Memory B cell (primary cell): ENCODE measurements at places on chromosomes 6 and 20.

DNA sequence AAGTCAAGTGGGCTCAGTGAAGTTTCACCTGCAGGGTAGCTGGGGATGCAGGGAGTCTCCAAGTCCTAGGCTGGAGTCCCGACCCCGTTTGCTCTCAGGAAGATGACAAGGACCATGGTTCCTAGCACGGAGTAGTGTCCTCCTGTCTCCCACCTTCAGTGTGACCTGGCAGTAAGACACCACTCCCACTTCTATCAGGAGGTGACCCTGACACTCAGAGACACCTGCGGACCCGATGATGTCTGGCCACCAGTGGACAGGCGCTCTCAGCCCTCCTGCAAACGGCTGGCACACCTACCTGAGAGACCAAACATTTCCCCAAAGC, 1.1 kb downstream of the SOD2 start:
- H3K27me3 ChIP-seq, result no peaks in the 10 kb centered on the region
- H3K4me1 ChIP-seq, result peaks cover 29% of the 10 kb centered on the region
- peak overlapping the region; percentile 92 for H3K4me3 ChIP-seq
- H3K27ac ChIP-seq, result peak overlapping the region; percentile 94
- H3K36me3 ChIP-seq, result peaks cover 14% of the 10 kb centered on the region

GRCh38 chr6:14944593-14944992, 301.3 kb upstream of the JARID2 start:
- no peaks in the 10 kb centered on the region for H3K27me3 ChIP-seq
- no peak overlapping the region for H3K4me3 ChIP-seq
- no peak overlapping the region for H3K27ac ChIP-seq
- no peak for DNase-seq
- H3K4me1 ChIP-seq, result peaks cover 10% of the 10 kb centered on the region

DNA sequence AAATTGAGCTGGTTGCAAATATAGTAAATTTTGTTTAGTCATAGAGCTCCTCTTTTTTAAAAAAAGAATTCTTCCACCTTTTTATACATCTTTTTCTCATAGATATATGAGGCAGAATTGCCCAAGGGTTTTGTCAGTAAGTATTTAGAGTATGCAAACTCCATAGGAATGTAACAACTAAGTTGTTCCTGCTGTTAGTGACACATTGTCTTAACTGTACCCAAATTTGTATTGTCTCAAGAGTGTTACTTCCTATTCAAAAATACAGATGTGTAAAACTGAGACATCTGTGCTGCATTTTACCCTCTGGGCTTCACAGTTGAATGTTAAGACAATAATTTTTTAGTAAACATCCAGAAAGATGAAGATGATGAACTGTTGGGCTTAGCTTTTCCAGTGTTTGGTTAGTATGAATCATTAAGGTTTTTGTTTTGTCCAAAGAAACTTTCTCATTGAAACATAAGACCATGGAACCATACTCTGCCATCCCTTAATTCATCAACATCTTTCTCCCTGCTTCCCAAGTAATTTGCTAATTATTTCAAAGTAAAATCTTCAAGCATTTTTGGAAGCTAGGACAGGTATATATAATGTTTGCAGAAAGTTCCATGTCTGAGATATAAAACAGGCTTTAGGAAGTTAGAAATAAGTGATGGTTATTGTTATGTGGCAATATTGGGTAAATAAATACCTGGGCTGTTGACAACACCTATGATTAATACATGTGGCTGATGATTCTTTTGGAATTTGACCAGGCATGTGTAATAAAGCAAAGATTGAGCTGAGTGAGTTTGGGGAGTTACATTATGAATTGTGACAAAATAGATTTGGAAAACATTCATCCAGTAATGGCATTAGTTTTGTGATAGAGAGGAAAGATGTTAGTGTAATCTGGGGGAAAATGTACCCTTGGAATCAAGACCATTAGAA, 11.2 kb downstream of the OGFRL1 start:
- H3K36me3 ChIP-seq, result peaks cover 32% of the 10 kb centered on the region
- H3K27me3 ChIP-seq, result no peaks in the 10 kb centered on the region
- H3K4me1 ChIP-seq, result peaks cover 2% of the 10 kb centered on the region
- no peak overlapping the region for H3K27ac ChIP-seq
- H3K4me3 ChIP-seq, result no peak overlapping the region
- no peak for DNase-seq

- no peaks in the 10 kb centered on the region for H3K27me3 ChIP-seq
- H3K4me3 ChIP-seq, result no peak overlapping the region
- DNase-seq, result no peak
Observed at GRCh38 chr6:6654599-6655575, 66.4 kb downstream of the LY86 start.

DNA sequence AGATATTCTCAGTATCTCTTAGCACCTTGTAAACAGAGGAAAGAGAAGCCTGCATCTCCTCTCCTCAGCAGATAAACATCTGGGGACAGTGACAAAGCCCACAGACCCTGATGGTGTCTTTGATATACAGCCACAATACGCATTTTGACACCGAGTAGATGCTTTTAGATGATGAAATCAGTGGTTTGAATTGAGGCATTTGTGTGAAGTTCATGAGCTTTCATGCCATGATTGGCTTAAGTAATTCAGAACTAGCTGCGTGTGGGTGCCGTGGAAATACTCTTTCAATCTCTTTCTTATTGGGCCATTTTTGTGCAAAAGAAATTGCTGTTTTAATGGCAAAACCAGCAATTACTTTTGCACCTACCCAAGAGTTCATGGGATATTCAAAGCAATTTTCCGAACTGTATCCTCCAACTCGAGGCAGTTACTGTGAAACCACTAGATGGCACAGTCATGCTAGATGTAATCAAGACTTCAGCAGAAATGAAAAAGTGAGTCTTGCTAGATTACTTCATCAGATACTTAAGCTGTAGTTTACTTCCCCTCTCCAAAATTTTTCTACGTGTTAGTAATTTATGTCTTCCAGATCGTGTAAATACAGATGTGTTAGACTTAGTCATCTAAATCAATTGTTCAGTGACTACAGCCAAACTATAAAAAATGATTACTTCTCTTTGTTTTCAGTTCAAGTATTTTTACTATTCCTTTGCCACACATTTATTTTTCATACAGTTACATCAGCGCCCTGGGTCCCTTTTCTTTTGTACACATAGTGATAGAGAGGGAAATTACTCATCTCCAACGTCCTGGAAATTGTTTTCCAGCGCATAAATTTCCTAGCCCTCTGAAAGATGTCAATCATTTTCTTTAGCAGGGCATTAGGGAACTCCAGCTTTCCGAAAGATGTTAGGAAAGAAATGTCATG, 49.4 kb downstream of the IYD start:
- H3K4me3 ChIP-seq, result peak overlapping the region; percentile 78
- peaks cover 4% of the 10 kb centered on the region for H3K27me3 ChIP-seq
- peaks cover 6% of the 10 kb centered on the region for H3K4me1 ChIP-seq
- peak overlapping the region; percentile 94 for H3K27ac ChIP-seq

GRCh38 chr6:105985098-105985815, 100.9 kb upstream of the PRDM1 start:
- DNase-seq, result no peak
- peaks cover 24% of the 10 kb centered on the region for H3K27me3 ChIP-seq
- no peak overlapping the region for H3K27ac ChIP-seq
- H3K4me3 ChIP-seq, result no peak overlapping the region
- H3K36me3 ChIP-seq, result peaks cover 3% of the 10 kb centered on the region

GRCh38 chr6:165768961-165769360, 105.9 kb upstream of the PDE10A start:
- no peaks in the 10 kb centered on the region for H3K4me1 ChIP-seq
- no peak for DNase-seq
- no peak overlapping the region for H3K4me3 ChIP-seq
- no peak overlapping the region for H3K27ac ChIP-seq
- no peaks in the 10 kb centered on the region for H3K36me3 ChIP-seq

DNA sequence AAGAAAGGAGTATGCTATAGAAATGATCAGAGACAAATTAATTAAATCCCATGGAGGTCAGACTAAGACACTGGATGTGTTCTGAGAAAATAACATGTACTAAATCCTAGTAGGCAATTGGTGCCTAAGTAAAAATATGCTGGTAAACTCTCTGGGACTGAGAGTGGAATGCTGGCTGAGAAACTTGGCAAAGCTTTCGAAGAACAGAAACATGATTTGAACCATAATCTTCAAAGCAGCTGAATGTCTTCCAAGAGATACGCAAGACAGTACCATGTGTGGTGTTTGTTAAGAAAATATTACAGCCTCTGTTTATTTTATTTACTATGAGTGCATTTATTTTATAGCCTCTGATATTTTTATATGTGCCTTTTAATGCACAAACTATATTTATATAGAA, 55.2 kb downstream of the EFHC1 start:
- H3K4me1 ChIP-seq, result peaks cover 5% of the 10 kb centered on the region
- no peaks in the 10 kb centered on the region for H3K27me3 ChIP-seq
- peaks cover 8% of the 10 kb centered on the region for H3K36me3 ChIP-seq
- H3K4me3 ChIP-seq, result no peak overlapping the region
- no peak for DNase-seq
- H3K27ac ChIP-seq, result no peak overlapping the region

DNA sequence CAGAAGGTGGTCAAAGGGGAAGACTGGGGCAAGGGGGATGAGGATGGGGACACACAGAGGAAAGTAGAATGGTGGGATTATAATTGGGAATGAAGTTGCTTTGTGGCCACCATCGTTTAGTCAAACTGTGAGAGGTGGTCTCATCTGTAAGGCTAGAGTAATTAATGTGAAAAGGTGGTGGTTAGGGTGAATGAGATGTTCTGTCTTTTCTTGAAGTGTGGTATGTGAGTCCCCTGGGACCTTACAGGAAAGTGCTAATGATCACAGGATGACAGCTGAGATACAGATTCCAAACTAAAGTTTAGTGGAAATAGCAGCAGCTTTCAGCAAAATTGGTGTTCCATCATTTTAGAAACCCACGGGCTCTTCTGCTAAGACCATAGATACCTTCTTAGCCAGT, 10.7 kb downstream of the ZFAND3 start:
- H3K4me1 ChIP-seq, result peaks cover 39% of the 10 kb centered on the region
- H3K27me3 ChIP-seq, result no peaks in the 10 kb centered on the region
- no peak for DNase-seq
- H3K4me3 ChIP-seq, result no peak overlapping the region
- no peak overlapping the region for H3K27ac ChIP-seq

DNA sequence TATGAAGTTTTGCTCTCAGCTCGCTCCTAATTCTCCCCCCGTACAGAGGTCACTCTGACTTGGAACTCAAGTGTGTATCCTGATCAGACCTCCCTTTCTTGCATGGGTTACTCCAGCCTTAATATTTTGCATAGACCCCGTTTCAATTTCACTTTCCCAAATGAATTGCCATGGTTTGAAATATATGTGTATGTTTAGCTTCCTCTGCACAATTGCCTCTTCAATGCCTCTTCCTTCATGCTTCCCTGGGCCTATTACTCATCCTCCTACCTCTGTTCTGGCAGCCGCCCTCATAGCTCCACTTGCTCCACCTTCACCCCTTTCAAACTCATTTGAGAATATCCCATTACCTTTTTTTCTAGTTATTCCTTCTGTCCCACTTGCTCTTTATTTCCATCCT, 90.0 kb upstream of the SAMD5 start:
- peaks cover 4% of the 10 kb centered on the region for H3K4me1 ChIP-seq
- DNase-seq, result no peak
- peaks cover 2% of the 10 kb centered on the region for H3K36me3 ChIP-seq
- no peak overlapping the region for H3K4me3 ChIP-seq

GRCh38 chr6:44249082-44249748, 2.3 kb downstream of the HSP90AB1 start:
- DNase-seq, result no peak
- H3K36me3 ChIP-seq, result peaks cover 34% of the 10 kb centered on the region
- peak overlapping the region; percentile 98 for H3K4me3 ChIP-seq
- no peaks in the 10 kb centered on the region for H3K27me3 ChIP-seq
- H3K4me1 ChIP-seq, result peaks cover 39% of the 10 kb centered on the region
- peak overlapping the region; percentile 58 for H3K27ac ChIP-seq

GRCh38 chr6:20279608-20280287, 67.5 kb upstream of the MBOAT1 start:
- peaks cover 21% of the 10 kb centered on the region for H3K27me3 ChIP-seq
- DNase-seq, result no peak
- H3K27ac ChIP-seq, result no peak overlapping the region
- no peaks in the 10 kb centered on the region for H3K36me3 ChIP-seq

DNA sequence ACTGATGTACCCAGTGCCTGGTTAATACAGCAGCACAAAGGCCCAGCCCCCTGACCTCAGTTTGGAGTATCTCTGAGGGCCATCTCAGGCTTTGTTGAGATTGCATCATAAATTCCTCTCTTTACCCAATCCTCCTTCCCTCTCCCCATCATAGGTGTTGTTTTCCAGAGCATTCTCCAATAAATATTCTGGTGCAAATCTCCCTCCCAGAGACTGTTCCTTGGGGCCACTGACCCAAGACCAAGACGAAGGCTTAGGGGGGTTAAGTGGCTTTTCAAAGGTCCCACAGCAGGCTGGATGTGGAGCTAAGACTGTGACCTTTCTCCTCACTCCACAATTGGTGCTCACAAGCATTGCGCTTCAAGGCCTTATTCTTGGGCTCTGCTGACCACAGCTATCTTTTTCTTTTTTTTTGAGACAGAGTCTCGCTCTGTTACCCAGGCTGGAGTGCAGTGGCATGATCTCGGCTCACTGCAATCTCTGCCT, 72.4 kb upstream of the ZMYND8 start:
- H3K27me3 ChIP-seq, result no peaks in the 10 kb centered on the region
- no peak overlapping the region for H3K4me3 ChIP-seq
- peaks cover 12% of the 10 kb centered on the region for H3K4me1 ChIP-seq
- DNase-seq, result no peak
- H3K27ac ChIP-seq, result no peak overlapping the region
- H3K36me3 ChIP-seq, result peaks cover 5% of the 10 kb centered on the region

DNA sequence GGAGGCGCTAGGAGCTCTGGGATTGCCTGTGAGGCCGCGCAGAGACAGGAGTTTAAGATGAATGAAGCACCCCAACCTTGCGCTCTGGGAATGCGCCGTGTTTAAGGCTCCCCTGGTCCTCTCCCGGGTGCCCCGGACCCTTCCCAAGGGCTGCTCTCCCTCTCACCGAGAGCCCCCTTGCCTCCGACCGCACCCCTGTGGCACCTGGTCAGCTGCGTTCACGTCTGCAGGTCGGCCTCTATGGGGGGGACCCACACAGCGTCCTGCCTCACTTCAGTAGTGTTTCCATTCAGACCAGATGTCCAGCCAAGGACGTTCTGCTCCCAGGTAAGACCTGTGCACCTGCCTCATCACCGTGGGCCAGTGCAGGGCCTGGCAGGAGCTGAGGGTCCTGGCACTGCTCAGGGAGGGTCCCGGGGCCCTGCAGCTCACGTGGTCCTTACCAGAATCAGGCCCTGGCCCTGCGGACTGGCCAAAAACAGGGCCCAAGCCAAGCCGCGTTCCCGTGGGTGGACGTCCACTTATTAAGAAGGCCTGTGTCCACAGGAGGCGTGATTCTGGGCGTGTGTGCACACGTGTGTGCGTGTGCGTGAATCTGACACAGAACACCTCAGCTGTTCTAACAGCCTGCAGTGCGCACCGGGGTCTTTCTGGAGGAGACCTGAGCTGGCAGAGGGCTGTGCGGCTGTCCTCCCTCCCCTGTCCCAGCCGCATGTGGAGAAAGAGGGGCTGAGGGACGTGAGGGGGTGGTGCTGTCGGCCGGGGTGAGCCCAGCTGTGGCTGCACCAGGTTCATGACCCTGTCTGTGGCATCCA, 79.9 kb upstream of the BHLHE23 start:
- H3K27me3 ChIP-seq, result peaks cover 13% of the 10 kb centered on the region
- H3K27ac ChIP-seq, result no peak overlapping the region
- H3K4me1 ChIP-seq, result no peaks in the 10 kb centered on the region
- H3K36me3 ChIP-seq, result no peaks in the 10 kb centered on the region
- DNase-seq, result no peak

- no peak overlapping the region for H3K27ac ChIP-seq
- no peak overlapping the region for H3K4me3 ChIP-seq
- H3K27me3 ChIP-seq, result no peaks in the 10 kb centered on the region
Observed at GRCh38 chr20:11205769-11206362, 532.1 kb upstream of the JAG1 start.

GRCh38 chr6:66361886-66362285, 654.9 kb upstream of the EYS start:
- H3K27me3 ChIP-seq, result no peaks in the 10 kb centered on the region
- DNase-seq, result no peak
- H3K4me3 ChIP-seq, result no peak overlapping the region
- no peaks in the 10 kb centered on the region for H3K4me1 ChIP-seq
- no peaks in the 10 kb centered on the region for H3K36me3 ChIP-seq
- no peak overlapping the region for H3K27ac ChIP-seq
